ENCODE measurements at places on chromosomes 5 and 9.

DNA sequence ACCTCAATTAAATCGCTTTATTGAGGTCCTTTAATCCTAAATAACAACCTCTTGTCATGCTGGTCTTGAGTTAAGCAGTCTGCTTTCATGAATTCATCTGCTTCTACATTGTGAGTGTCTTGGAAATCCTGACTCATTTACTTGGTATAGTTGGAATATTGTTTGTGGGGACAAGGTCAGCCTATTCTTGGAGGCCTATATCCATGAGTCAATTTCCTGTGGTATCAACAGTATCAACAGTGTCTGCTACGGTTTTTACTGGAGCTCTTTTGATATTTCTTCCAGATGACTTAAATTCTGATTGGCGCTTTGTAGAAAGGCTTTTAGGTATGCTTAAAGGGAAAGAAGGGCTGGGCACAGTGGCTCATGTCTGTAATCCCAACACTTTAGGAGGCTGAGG is 71.2 kb upstream of the PARP8 start:
- no peak for DNase-seq

DNA sequence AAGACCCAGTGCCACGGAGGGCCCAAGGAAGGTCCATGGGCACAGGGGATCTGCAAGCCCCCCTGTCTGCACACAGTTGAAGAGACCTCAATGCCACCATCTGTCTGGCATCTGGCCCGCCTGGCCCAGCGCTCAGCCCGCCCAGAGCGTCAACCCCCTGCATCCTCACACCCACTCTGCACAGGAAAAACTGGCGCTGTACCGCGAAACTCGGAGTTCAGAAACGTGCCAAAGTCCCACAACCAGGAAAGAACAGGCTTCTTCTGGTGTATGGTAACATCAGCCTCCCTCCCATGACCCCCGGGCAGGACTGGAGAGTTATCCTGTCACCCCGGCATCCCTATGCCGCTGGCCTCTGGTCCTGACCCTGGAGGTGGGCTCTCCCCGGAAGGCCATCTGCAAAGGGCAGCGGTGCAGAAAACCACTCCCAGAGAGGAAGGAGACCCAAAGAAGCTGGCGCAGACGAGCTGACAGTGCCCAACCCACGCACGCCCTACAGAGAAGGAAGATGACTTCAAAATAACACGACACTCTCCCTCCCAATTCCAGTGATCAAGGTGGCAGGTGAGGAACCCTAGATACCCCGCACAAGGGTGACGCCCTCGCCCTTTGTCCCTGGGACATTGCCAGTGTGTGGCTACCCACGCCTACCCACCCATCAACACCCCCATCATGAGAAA is 18.9 kb downstream of the VAV2 start:
- no peak for DNase-seq

DNA sequence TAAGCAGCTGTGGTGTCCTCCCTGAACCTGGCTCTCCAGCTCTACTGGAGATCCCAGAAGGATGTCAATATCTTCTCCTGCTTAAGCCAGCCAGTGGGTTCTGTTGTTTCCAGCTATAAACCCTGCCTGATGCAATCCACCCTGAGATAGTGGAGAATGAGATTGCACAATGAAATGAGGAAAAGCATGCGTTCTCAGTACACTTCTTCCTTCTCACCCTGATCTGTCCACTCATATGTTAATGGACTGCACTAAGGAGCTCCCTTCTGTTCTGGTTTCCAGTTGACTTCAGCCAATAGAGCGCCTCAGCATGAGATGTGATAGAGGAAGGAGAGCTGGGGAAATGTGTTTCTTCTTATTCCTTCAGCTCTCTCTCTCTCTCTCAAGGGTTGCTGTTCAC is 40.0 kb upstream of the CDH6 start:
- no peak for DNase-seq

- no peak for DNase-seq
These were observed 408.3 kb downstream of the DMRT2 start for GRCh38 chr9:1458503-1458902.

DNA sequence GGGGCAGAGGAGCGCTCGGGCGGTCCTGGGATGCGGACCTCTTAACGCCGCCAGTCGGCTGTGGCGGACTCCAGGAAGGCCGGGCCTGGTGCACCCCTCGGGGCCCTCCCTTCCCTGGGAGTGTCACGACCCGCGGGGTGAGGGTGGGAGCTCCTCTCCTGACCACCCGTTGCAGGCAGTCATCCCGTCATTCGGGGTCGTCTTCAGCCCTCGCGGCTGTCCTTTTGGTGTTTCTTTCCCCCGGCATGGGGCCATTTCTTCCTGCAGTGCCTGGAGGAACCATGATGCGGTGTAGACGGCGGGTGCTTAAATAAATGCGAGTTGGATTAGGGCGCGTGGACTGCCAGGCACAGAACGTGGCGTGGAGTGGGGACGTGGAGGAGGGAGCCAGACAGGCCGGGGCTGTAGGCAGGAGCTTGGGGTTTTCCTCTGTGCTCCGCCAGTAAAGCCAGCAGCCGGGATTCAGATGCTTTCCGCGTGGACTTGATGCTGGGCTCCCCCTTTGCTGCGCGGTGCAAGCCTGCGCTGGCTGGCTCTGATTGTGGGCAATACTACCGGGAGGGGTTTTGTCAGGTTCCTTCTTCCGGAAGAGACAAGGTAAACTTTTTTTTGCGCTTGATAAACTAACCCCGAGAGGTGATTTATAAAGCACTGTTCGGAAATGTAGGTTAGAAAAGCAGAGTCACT is 868 bp downstream of the KDM4C start:
- DNase-seq: peak; percentile 73

GRCh38 chr9:129201866-129202265 is 23.8 kb upstream of the IER5L start:
- DNase-seq: no peak

GRCh38 chr5:74587300-74587699 is 53.2 kb downstream of the ENC1 start:
- no peak for DNase-seq

- no peak for DNase-seq
These were observed 671 bp downstream of the DUSP1 start for GRCh38 chr5:172770374-172770674.

DNA sequence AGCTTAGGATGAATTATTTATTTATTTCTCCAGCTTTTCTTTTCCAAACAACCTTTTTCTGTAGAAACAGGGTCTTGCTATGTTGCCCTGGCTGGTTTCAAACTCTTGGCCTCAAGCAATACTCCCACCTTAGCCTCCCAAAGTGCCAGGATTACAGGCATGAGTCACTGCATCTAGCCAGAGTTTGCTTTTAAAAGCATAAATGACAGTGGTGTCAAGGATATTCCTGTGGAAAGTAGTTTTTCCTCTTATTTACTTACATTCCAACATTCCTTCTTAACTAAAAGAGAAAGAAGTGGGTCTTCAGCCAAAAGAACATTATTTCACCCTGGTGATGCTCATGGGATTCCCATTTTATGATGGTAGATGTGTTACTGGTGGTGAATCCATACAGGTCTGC is 62.4 kb downstream of the GRIA1 start:
- no peak for DNase-seq

- DNase-seq: no peak
These were observed 22.3 kb downstream of the TTF1 start for GRCh38 chr9:132384376-132384775.

GRCh38 chr5:27191786-27192510 is 153.6 kb upstream of the CDH9 start:
- no peak for DNase-seq

GRCh38 chr5:159906943-159907342 is 9.3 kb upstream of the ADRA1B start:
- DNase-seq: no peak

DNA sequence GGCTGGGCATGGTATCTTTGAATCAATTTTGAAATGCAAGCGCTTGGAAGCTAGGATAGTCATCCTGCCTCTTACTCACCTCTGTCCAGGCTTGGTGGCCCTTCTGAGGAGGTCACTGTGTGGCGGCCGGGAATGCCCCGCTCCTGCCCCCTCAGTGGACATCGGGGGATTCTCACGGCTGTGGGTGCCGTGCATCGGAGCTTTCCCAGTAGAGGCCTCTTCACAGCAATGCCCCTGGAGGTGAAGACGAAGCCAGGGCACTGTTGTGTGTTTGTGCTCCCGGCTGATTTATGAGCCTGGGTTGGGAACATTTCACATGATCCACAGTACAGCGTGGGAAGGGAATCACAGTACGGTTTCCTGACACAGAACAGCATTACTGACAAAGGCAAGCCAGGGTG is 147.5 kb downstream of the NXNL2 start:
- no peak for DNase-seq

- peak; percentile 54 for DNase-seq
These were observed 13.7 kb upstream of the DAB2IP start for GRCh38 chr9:121637713-121638220.

DNA sequence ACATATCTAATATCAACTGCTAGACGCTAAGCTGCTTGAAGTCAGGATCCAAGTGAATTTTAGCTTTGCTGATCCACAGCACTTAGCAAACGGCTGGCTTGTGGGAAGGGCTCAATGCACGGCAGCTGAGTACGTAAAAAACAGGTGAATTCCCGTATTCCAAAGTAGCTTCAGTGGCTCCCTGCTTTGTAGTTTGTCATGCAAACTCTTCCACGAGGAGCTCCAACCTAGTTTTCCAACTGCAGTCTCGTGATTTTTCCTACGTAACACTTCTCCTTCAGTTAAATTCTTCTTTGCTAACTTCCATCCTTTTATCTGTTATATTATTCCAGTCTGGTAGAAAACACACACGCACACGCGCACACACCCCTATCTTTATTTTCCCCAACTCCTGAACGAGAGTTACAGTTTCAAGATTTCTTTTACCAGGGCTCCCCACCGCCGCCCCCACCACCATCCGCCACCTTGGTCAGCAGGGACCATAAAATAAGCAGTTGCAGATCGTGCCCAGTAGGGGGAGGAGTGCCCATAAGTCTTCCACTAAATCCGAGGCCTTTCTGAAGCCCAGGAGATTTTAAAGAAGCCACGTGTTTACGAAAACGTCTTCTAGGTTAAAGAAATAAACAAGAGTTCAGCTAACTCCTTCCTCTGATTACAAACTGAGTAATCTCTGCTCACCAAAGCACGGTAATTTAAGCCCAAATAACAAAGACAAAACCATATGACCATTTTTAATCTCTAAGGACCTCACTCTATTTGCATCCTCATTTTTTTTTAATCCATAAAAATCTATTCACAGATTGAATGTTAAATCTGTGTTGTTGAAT is 34.8 kb upstream of the TRIO start:
- peak; percentile 86 for DNase-seq

DNA sequence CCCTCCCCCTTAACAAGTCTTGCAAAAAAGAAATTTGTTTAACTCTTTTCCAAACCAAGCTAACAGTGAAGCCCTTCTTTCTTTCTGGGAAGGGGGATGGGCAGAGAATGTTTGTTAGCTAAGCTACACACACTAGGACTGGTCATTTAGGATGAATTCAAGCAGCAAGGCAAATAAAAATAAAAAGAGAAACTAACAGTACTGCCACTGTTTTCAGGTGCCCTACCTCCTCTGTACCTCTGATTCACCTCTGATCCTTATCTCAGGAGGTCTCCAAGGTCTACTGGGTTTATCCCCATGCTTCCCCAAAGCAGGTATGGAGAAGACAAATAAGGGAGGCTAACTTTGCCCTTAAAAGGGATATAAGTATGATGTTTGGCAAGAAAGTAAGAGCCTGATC is 52.9 kb downstream of the ELL2 start:
- DNase-seq: no peak
